ENCODE measurements at places on chromosomes 13 and 19. TPM values are rescaled to one million over a fixed set of nuclear protein-coding genes. Genes with fewer than 3 reads are reported as not detected.

Gene FCER2
- 2.7 TPM for total RNA-seq

- no peak for DNase-seq
Measured at GRCh38 chr13:109717686-109718085, 68.7 kb downstream of the IRS2 start.

GRCh38 chr13:34863360-34864135 lies 78.5 kb upstream of the NBEA start:
- DNase-seq = no peak

GRCh38 chr19:20167020-20167644 lies at the start of gene ZNF486:
Gene ZNF486, plus strand, starts transcription at chr19:20167214. Its CDS starts 117 bp downstream, at chr19:20167331.
- DNase-seq = peak; percentile 98

Measured in hematopoietic multipotent progenitor cell (in vitro differentiated cells).